ENCODE measurements at places on chromosomes 16 and 17. TPM values are rescaled to one million over a fixed set of nuclear protein-coding genes. Genes with fewer than 3 reads are reported as not detected.

DNA sequence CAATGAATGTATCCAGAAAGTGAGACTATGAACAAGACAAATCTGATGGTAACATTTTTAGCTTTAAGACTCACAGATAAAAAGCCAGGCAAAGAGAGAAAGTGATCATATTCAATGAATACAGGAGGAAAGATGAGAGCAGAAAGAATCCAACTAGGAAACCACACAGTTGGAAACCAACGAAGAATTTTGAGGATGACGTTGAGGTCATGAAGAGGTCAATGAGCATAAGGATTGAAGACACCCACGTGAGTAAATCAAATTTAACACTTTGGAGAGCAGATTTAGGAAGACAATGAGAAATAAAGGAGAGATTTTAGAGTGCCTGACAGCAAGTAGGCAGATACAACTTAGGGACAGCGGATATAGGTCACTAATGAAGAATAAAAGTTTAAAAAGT, 948.1 kb downstream of the KCNJ2 start:
- DNase-seq, result no peak

DNA sequence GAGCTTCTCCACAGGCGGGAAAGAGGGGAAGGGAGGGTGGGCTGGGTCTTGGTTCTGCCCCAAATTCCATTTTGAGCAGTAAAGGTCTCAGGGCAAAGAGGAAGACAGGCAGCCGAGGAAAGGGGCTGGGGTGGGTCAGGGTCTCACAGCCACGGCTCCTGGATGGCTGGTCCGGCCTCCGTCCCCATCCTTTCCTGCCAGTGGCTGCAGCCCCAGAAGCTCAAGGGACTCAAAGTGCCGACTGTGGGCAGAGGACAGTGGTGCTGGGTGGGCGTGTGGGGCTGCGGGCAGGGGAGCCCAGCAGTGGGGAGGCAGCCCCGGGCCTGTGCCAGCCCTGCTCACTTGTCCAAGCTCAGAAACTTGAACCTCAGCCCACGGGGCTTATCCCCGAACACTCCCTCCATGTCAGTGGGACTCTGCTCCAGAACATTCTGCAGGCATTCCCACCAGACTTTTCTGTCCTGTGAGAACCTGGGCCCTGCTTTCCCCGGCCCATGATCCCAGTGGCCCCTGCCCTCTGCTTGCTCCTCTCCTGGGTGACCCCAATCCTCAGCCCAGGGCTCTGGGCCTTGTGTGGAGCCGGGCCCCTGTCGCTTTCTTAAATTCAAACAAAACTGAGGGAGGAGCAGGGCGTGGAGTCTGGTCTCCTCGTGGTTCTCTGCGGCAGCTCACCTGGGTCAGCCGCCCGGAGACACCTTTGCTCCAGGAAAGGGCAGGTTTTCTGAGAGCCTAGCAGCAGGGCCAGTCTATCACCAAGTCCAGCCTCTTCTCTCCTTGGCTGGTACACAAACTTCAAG, 117.8 kb upstream of the METRNL start:
- no peak for DNase-seq

GRCh38 chr16:66899310-66899944, 19.1 kb downstream of the PDP2 start:
- DNase-seq, result no peak

ZG16 gene
- not detected for total RNA-seq

GRCh38 chr17:21003007-21003621, 39.7 kb downstream of the USP22 start:
- DNase-seq, result no peak

DNA sequence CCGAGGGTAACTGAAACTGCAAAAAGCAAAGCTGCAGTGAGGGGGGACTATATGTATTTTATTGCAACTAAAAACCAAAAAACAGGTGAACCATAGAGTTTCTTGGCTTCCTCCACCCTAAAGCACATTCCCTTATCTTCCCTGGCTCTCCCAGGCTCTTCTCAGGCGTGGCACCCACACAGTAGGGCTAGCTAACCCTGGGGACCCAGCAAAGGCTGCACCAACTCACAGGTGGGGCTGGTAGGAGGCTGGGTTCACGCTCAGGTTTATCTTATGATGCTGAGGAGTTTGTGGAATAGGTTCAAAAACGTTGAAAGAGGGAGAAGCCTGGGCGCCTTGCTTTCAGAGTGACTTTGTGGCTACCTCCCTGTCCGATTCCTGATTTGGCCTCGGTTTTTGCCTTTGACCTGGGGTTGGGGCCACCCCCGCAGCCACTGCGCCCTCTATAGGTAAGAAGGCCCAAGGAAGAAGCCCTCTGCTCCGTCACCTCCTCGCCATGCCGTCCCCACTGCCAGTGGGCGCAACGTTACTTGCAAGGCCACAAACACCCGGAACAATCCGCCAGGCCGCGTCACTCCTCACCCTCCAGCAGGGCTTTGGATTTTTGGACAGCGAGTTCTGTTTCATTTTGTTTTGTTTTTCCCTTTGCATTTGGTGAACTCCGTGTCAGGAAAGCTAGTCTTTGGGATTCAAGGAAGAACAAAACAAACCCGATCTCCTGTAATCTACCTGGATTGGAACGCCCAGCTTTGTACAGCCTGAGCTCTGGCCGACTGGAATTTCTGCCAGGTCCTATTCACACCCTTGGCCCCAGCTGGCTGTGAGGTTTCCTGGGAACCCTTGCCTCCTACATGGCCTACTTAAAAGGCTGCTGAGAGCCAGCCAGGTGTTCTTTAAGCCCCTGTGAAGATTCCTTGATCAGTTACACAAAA, 60.8 kb downstream of the TBC1D16 start:
- DNase-seq, result no peak

GRCh38 chr17:13638855-13639458, 37.2 kb upstream of the HS3ST3A1 start:
- DNase-seq, result no peak

All from T-cell (primary cell).